ENCODE measurements at places on chromosomes 7 and 10.

DNA sequence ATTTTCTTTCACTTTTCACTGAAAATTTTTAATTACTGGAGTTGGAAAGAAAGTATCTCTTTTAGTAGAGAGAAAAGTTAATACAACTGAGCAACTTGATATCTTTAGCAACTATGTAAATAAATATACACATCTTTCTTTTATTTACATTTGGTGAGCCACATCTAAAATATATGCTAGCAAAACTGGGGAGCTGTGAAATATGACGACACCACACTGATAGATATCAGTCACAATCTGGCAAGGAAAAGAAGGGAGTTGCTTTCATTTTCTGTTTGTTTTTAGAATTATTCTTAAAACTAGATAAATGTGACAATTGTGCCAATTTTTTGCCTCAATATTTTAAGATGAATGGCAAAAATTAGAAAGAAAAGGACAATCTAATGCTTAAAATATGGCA, 2.7 kb upstream of the ZNF804B start:
- DNase-seq: no peak

DNA sequence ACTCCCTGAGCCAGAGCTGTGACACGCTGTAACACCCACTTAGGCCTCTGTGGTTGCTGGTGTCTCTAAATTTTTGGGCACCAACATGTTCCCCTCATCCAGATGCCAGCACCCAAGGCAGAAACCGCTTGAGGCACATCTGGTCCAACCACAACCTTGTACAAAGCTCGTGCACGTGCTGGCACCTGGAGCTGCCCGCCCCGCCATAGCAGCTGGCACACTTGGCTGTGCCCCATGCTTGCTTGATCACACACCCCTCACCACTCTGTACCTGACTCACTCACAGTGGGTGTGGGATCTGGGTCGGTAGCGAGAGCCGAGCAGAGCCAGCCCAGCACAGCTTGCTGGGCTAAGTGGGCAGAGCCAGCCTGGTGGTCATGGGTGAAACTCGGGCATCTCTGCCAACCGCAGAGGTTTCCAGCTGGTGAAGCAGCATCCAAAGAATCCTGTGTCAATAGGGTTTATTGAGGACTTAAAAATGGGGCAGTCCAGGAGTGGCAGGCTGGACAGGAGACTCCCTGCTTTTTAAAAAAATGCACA, 1210.4 kb downstream of the TYW1 start:
- DNase-seq: no peak

DNA sequence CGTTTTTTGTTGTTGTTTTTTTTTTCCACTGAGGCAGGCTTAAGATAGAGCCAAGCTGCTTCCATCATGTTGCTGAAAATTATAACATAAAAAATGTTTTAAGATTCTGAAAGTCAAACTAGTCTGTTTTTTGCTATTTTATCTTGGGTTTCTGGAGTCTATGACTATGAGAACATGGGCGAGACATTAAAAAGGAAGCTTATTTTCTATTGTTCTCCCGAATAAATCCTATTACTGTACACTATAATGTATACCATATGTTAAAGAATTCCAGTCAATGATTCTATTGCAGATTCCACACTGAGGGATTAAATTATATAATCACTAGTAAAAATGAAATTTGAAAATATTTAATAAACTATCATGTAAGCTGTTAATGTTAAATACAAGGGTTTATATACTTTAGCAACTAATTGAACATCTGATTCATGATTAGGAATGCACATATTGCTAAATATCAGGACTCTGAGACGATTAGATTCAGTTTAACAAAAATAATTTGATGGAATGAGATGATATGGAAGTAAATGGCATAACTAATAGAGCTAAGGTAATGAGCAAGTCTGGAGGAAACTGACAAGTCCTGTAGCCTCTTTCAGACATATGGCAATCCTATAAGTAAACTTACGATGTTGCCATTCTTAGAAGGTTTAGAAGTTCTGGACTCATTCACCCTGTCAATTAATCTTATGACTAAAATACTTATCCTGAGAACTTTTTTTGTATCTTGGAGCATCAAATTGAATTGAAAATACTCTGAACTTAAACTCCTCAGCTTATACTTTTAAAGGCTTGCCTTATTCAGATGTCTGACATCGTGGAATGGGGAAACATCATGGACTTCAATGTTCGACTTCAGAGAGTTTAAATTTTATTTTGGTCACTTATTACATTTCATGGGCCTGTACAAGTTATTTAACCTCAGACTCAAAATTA, 294.8 kb upstream of the DGKB start:
- DNase-seq: no peak

- DNase-seq: no peak
These were observed 25.9 kb upstream of the GALNT11 start for GRCh38 chr7:151999424-152000090.

- DNase-seq: no peak
These were observed 96.6 kb downstream of the MKLN1 start for GRCh38 chr7:131424219-131424822.

DNA sequence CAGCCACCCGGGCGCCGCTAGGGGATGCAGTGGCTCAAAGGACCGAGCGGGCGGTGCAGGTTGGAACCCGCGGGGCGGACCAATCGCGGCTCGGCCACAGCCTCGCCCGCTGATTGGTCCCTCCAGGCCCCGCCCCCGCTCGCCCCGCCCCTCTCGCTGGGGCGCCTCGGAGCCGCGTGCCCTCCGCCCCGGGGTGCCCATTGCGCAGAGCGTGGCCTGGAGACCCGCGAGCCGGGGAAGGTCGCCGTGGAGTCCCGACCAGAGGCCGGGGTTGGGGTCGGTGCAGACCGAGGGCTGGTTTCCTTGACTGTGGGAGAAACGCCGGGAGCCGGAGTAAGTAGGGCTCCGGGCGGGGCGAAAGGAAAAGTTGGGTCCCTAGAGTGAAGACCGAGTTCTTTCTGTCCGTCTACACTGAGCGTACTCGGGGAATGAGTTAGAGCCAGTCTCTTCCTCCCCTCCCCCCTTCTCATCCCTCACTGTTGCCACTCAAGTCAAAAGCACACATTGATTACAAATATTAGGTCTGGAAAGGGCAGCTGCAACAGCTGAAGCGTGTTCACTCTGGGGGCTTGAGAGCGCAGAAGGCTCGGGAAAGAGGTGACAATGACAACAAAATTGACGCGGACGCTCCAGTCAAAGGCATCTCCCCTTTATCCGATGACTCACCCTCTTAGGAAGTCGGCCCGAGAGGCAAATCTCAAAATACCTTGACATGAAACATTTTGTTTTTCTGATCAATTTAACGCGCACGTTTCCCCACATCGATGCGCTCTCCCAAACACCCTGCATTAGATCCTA, 843 bp upstream of the GATA3 start:
- DNase-seq: peak; percentile 88

GRCh38 chr10:113086282-113086681, 136.2 kb downstream of the TCF7L2 start:
- DNase-seq: no peak

DNA sequence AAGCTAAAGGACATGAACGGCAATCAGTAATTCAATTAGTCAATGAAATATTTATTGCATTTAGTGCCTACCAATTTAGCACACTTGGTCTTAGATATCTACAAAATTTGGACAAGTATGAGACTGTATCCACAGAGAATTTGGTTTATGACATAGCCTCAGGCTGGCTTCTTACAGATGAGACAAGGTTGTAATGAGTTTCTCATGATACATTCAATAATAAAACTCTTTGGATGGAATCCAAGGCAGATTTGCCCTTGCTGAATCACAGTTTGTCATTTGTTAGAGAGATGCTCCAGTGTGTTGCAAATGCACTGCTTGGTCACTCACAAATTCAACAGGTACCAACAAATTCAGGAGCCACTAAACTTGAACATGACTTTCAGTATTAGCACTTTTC, 162.5 kb downstream of the GPR37 start:
- no peak for DNase-seq

GRCh38 chr7:104971290-104972071, 42.5 kb upstream of the KMT2E start:
- no peak for DNase-seq

GRCh38 chr7:82183634-82184033, 259.9 kb downstream of the CACNA2D1 start:
- DNase-seq: no peak

DNA sequence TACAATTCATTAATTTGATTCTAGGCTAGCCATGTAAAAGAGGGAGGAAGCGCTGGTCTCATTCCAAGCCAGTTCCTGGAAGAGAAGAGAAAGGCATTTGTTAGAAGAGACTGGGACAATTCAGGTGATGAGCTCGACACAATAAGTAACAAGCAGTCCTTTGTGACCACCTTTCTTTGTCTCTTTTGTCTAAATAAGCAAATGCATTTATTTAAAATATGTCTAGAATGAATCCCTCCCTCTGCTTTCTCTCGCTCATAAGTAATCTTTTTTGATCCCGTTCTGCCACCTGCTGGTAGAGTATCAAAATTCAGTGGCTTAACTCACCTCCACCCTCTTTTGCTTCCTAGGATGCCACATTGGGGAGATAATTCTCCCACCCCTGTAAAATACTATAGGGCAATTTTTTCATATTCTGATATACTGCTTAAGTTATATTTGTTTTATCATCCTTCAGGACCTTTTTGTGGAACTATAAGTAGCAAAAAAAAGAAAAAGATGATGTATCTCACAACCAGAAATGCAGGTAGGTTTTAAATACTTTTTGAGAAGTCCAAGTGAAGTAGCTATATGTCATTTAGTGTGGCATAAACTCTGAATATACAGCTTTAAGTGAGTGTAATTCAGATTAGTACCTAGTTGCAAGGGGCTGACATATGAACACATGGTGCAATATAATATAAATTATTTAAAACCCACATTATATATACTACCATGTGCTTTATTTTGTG, 91.5 kb downstream of the GSDME start:
- peak; percentile 22 for DNase-seq

GRCh38 chr7:65338346-65338745, 35.3 kb upstream of the ZNF92 start:
- DNase-seq: no peak

DNA sequence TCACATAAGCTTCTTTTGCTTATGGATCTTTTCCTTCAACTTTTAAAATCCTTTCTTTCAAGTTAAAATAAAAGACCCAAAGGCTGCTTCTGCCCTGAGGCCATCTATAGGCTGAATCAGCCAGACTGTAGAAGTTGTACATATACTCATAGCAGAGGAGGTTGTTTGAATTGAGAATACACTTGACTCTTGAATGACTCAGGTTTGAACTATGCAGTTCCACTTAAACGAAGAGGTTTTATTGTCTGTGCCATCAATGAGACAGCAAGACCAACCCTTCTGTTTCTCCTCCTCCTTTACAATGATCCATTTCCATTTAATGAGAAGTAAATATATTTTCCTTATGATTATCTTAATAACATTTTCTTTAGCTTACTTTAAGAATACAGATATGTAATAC, 5.8 kb downstream of the ZNF365 start:
- no peak for DNase-seq

DNA sequence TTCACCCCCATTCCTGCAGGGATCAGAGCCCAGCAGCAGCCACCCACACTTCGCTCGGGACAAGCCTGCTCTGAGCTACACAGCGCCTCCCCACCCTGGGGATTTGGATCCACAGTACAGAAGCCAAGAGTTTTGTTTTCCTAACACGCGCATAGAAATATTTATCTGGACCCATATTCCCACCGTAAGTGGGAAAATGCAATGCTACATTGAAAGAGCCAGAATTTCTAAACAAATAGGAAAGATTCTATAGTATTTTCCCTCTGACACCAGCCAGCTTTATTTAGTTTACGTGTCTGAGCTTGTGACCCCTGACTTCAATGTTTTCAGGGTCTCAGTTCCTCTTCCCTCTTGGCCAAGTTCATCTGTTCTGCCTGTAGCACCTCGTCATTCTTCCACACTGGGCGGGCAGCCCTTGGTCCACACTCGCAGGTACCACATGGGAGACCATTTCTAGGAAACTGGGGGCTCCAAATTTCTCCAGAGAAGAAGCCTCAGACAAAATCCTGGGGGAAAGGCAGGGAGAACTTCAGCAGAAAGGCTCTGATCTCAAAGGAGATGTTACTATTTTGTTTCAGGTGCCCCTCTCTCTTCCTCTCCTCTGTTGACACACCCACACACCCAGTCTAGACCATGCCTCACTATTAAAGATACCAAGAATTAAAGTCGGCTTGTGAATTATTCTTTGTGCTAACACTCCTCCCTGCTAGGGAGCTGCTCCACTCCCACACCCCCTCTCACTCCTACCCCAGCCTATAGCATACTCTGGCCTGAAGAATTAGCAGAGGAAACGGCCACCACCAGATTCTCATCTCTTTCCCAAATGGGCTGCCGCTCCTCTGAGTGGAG, 116.0 kb upstream of the PCGF5 start:
- DNase-seq: no peak

GRCh38 chr7:147279514-147279913, 1162.9 kb downstream of the CNTNAP2 start:
- no peak for DNase-seq

DNA sequence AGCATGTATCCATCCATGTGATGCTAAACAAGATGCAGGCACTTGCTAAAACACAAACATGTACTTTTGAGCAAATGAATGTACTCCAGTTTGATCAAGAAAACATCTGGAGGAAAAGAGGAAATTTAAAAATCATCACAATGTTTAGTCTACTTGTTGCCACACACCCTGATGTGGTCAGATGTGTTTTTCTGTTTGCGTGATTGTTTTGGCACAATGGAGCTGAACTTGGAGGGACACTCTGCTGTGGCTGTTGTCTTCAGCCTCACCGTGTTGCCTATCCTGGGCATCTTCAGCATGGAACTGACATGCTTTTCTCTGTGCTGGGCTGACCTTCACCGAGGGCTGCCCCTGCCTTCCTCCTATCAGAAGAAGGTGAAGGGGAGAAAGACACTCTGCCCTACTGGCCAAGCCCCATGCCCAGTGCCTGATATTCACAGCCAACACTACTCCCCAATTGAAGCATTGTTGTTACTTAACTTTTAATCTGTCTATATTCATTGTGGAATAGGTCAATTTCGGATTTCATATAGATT, 268.3 kb upstream of the IGFBP3 start:
- no peak for DNase-seq

GRCh38 chr10:132946311-132946710, 3.9 kb upstream of the CFAP46 start:
- DNase-seq: no peak

GRCh38 chr7:158898025-158898424, 41.7 kb downstream of the DYNC2I1 start:
- DNase-seq: no peak

GRCh38 chr10:97329766-97330165, 4.8 kb downstream of the FRAT2 start:
- no peak for DNase-seq

- DNase-seq: no peak
These were observed 333.7 kb downstream of the NRG3 start for GRCh38 chr10:82208726-82209125.

- no peak for DNase-seq
These were observed 111.0 kb downstream of the LMBR1 start for GRCh38 chr7:156781972-156782371.

GRCh38 chr10:133097418-133097817, 9.7 kb downstream of the ADGRA1 start:
- no peak for DNase-seq

DNA sequence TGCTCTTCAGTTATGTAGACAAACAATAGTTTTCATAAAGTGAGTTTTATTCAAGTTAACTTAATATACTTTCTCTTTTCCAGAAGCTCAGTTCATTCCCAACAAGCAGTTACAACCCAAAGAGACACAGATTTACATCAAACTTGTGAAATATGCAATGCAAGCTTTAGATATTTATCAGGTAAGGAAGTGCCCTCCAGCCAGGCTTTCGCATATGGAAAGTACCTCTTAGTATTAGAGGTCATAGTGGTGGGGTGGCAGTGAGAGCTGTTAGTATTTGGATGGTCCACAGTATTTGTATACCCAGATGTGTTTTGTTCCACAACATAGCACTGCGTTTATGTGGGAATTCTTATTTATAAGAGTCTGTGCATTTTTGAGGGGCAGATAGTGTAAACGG, 32.1 kb downstream of the TRRAP start:
- DNase-seq: no peak

Measured in CD8-positive, alpha-beta memory T cell (primary cell).